Amygdala (tissue), 56 donors: ENCODE measurements at places on chromosomes 7 and 10.

GRCh38 chr10:132237871-132238270 is 51.1 kb downstream of the DPYSL4 start:
- DNase-seq, result no peak

GRCh38 chr10:110457851-110458250 is 39.9 kb upstream of the DUSP5 start:
- no peak for DNase-seq

GRCh38 chr10:31808258-31809218 is 120.1 kb downstream of the ARHGAP12 start:
- no peak for DNase-seq

- no peak for DNase-seq
Observed at GRCh38 chr10:58177362-58177947, 90.2 kb downstream of the IPMK start.

GRCh38 chr10:49679480-49679893 is at the start of gene C10orf53:
C10orf53 (plus strand) TSS chr10:49679651; CDS start chr10:49679698, 47 bp downstream.
- no peak for DNase-seq

GRCh38 chr10:70132098-70133029 is at the start of gene AIFM2:
AIFM2 (minus strand) TSS chr10:70132825; CDS start chr10:70124084, 8,741 bp downstream.
- no peak for DNase-seq

DNA sequence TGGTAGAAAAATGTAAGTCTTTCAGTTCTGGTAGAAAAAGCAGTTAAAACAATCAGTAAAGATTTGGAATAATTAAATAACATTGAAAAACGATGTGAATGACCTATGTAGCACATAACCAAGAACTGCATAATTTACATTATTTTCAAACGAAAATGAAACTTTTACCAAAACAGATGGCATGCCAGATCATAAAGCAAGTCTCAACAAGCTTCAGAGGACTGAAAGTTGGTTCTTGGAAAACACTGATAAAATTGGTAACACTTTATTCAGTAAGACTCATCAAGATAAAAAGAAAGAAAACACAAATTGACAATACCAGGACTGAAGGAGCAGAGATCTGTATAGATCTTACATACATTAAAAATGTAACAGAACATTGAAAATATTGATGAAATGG is 92.8 kb downstream of the VIPR2 start:
- no peak for DNase-seq

GRCh38 chr10:80148166-80148805 is 15.8 kb downstream of the PLAC9 start:
- DNase-seq, result no peak

DNA sequence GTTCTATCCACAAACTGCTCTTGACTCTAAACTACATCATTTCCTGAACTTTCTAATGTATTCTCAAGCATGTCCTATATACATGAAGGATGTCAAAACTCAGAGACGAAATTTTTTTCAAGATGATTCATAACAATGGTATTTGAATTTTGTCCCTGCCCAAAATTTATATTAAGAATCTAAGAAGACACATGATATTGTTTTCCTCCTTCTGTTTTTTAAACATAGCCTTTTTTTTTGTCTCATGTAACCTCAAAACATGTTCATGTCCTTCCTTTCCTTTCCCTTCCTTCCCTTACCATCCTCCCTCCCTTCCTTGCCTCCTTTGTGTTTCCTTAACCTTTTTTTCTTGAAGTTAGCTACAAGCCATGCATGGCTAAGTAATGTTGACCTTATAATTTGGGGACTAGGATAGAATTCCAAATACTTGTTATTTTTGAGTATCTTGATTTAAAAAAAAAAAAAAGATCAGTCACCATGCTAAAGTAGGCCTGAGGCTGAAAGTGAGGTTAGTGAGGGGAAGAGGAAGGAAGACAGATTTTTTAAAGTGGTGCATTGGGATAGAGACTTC is 163.0 kb downstream of the SUGCT start:
- no peak for DNase-seq

- no peak for DNase-seq
Observed at GRCh38 chr10:12337453-12338372, 11.6 kb upstream of the CAMK1D start.

- no peak for DNase-seq
Observed at GRCh38 chr7:31114593-31115343, 62.7 kb downstream of the ADCYAP1R1 start.

DNA sequence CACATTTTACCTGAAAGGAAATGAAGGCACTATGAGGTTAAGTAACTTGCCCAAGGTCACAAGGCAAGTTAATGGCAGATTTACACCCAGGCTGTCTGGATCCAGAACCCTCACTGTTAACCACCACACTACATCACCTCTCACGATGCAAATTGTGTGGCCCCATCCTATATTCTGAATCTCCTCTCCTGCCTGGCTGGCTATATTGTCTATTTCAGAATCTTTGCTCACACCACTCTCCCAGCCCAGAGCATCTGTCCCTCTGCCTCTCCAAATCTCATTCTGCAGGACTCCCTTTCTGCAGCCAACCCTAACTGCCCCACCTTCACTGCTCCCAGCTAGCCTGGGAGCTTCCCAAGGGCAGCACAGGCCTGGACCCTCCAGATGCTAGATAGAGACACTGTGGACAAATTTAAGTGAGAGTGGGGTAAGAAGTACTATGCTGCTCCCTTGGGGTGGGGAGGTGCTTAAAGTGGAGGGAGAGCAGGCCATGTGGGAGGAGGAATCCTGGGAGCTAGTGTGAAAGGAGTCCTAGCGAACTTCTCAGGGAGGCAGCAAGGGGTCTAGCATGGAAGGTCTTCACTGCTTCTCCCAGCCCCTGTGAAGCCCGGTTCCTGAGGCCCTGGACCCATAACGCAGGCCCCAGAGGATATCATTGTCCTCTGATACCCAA is 786 bp downstream of the CUEDC2 start:
- DNase-seq, result no peak

DNA sequence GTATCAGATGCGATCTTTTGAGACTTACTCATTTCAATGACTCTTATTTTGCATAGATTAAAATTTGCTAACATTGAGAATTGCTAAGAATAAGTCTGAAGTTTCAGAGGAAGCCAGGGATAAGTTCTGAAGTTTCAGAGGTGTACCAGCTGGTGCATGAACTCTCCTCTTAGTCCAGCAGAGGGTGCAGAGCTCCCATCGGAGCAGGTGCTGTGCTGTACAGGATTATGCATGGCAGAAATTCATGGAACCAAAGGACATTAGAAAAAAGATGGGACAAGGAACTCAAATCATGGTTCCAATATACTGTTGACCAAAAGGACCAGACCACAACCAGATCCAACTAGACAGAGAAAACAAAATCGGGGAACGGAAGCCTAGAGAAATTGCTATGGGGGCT is 41.9 kb downstream of the MGAM2 start:
- no peak for DNase-seq

DNA sequence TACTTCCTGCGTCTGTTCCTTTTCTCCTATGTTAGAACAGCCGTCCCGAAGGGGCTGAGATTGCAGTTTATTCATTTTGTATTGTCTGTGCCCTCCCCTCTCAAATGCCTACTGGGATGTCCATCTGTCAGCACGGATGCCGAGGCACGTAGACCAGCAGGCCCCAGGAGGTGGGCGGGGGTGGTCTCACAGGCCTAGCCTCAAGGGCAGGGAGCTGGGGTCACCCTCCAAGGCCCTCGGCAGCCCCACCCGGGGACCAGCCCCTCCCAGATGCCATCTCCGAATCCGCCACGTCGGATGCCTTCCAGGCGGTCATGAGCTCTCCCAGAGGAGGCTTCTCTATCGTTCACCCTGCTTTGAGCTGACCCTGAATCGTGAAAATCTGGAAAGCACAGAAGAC is 59.7 kb downstream of the ELFN1 start:
- no peak for DNase-seq

GRCh38 chr10:113604572-113604971 is 51.7 kb downstream of the HABP2 start:
- DNase-seq, result no peak

DNA sequence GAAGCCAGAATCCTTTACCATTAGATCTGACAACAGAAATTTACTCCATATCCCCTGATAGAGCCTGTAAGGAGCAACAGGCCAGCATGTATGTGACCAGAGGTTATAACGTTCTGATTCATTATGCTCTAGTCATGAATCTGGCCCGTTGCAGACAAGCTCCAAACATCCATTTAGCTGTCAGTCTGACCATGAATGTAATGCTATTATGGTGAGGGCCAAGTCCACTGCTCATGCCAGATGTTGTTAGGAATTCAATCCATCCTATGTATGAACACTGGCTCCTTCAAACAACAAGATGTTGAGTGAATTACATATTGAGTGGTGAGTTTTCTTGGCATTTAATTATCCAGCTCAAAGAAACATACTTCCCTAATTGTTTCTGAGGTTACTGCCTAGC is 610.1 kb upstream of the ANKRD30A start:
- DNase-seq, result no peak

DNA sequence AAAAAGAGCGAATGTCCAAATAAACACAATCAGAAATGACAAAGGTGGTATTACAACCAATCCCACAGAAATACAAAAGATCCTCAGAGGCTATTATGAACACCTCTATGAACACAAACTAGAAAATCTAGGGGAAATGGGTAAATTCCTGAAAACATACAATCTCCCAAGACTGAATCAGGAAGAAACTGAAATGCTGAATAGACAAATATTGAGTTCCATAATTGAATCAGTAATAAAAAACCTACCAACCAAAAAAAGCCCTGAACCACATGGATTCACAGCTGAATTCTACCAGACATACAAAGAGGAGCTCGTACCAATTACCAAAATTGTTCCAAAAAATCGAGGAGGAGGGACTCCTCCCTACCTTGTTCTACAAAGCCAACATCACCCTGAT is 56.1 kb upstream of the ZNF800 start:
- no peak for DNase-seq

DNA sequence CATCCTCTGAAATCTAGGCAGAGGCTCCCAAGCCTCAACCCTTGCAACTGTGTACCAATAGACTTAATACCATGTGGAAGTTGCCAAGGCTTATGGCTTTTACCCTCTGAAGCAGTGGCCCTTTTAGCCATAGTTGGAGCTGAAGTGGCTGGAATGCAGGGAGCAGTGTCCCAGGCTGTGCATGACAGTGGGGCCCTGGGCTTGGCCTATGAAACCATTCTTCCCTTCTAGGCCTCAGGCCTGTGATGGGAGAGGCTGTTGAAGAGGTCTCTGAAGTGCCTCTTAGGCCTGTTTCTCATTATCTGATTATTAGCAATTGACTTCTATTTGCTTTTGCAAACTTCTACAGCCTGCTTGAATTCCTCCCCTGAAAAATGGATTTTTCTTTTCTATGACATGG is 612.7 kb upstream of the ZWINT start:
- DNase-seq, result no peak

DNA sequence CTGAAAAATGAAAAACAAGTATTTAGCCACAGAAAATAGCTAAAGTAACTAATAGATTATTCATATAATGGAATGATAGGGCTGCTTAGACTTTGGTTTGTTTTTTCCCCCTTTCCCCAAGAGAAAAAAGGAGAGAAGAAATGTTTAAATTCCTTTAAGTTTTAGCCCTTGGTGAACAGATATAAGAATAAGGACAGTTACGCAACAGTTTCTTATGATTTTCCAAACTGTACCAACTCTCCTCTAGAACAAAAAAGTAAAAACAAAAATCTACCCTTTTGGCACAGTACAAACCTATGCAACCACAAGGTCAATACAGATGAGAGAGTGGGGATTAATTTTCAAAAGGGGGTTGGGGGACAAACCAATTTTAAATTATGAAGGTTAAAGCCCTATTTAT is 227.7 kb downstream of the CHCHD3 start:
- no peak for DNase-seq

GRCh38 chr10:129945941-129946760 is 17.9 kb downstream of the EBF3 start:
- no peak for DNase-seq

DNA sequence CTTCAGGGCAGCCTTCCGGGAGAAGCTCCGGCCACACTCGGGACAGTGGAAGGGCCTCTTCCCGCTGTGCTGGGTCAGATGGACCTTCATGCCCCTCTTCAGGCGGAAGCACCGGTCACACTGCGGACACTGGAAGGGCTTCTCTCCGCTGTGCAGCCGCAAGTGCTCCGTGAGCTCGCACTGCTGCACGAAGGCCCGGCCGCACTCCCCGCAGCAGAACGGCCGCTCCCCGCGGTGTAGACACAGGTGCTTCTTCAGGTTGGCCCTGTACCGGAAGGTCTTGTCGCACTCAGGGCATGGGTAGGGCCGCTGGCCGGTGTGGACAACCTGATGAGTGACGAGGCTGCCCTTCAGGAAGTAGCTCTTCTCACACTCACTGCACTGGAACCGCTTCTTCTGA is 14.2 kb upstream of the ZNF786 start:
- no peak for DNase-seq

DNA sequence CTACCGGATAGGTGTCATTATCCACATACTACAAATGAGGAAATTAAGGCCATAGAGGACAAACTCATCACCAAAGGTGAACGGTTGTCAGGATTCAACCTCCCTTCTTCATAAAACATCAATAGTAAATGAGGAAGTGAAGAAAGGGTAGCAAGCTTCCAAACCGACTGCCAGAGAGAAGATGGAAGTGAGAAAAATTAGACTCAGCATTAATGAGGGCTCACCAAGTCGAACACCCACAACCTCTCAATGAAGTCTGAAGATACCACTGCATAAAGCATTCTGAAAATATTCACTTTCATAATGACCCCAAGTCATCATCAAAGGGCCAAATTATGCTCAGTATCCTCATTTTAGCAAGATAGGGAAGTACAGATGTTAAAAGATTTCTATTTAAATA is 29.6 kb downstream of the ABCB4 start:
- no peak for DNase-seq

GRCh38 chr10:35908451-35908850 is 266.4 kb upstream of the FZD8 start:
- DNase-seq, result no peak

DNA sequence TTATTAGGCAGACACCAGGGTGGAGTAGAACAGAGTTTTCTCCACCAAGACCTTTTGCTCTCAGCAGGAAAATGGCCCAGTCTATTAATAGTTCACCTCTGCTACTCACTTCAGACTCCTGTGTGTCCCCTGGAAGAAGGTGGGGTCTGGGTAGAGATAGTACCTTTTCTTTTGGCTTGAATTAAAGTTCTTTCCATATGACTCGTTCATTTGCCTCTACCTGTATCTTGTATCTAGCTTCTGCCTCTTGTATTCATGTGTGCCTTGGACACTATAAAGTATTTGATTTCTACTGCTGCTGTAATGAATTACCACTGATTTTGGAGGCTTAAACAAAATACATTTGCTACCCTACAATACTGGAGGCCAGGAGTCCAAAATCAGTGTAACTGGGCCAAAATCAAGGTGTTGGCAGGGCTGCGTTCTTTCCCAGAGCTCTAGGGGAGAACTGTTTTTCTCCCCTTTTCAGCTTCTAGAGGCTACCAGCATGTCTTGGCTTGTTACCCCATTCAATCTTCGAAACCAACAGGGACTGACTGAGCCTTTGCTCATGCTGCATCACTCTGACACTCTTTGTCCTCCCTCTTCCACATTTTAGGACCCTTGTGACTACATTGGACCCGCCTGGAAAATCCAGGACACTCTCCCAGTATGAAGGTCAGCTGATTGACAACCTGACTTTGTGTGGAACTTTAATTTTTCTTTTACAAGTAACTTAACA is 155.6 kb upstream of the PRSS58 start:
- no peak for DNase-seq
